Fibroblast of lung (primary cell): ENCODE measurements at places on chromosomes 5 and 9.
A peak's percentile ranks its signal among the peaks of the same experiment; 100 is the strongest.

GRCh38 chr5:35047785-35048404 is at the start of gene AGXT2:
Gene AGXT2, minus strand, starts transcription at chr5:35047949. Its CDS starts 57 bp downstream, at chr5:35047892.
- no peak for DNase-seq

DNA sequence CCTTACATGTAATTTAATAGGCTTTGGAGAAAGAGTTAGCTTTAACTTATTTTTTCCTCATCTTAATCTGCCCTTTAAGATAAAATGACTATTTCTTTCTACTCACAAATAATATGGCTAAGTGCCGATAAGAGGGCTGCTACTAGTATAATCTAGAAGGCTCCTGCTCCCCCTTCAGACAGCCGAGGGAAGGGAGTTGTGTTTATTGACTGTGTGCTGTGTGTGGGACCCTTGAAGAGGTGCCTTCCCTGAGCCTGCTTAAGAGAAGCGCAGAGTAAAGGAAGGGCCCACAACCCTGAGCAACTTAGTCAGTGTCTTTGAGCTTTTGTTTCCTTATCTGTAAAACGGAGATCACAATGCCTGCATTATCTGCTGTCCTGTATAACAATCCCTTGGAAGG is 28.1 kb upstream of the CKMT2 start:
- DNase-seq = no peak

DNA sequence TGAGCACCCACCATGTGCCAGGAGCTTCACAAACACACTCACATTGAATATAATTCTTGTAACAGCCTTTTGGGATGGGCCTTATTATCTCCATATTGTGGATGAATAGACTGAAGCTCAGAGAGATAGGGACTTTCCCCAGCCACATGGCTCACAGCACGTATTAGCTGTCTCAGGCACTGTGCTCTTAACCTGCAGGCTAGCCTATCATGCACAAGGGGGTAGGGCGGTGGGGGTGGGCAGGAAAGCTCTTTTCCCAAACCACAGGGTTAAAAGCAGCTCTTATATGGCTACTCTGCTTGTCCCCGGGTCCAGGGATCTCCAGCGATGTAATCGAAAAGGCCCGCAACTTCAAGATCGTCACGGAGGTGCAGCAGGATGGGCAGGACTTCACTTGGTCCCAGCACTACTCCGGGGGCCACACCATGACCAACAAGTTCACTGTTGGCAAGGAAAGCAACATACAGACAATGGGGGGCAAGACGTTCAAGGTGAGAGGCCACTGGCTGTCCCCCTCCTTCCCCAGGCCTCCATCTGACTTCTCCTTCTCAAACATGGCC is 2.6 kb downstream of the FABP6 start:
- peak; percentile 6 for DNase-seq

DNA sequence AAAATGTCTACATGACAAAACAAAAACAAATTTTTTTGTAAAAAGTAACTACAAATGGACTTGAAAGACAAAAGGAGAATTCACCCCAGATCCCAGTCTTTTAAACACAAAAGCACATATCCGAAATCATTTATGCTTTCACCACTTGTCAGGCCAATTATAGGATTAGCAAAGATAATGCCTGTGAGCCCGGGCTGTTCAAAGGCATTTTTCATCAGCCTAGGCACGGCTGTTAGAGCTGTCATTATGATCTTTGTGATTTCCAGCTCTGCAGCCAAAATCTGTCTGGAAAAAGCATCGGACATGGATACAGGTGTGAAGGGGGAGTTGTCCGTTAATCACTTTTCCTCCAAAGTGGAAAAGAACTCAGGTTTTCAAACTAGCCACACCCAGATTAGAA is 23.6 kb upstream of the RAB14 start:
- no peak for DNase-seq

GRCh38 chr5:82073179-82073578 is 101.4 kb downstream of the ATG10 start:
- peak; percentile 64 for DNase-seq

- DNase-seq = no peak
These were observed 48.6 kb upstream of the KCNMB1 start for GRCh38 chr5:170437621-170438375.

DNA sequence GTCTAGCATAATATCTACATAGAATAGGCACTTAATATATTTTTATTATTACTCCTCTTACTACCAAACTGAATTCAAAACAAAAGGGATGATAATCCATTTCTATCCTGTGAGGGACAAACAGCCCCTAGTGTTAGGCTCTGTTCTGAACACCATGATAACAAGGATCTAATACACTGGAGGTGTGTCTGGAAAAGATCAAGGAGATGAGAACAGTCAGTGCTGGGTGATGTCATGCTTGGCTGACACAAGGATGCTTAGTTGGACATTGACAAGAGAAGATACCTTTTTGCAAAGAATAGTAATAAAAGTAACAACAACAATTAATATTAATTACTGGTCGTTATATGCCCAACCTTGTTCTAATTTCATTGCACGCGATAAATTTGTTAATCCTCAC is 458.7 kb downstream of the EBF1 start:
- no peak for DNase-seq

DNA sequence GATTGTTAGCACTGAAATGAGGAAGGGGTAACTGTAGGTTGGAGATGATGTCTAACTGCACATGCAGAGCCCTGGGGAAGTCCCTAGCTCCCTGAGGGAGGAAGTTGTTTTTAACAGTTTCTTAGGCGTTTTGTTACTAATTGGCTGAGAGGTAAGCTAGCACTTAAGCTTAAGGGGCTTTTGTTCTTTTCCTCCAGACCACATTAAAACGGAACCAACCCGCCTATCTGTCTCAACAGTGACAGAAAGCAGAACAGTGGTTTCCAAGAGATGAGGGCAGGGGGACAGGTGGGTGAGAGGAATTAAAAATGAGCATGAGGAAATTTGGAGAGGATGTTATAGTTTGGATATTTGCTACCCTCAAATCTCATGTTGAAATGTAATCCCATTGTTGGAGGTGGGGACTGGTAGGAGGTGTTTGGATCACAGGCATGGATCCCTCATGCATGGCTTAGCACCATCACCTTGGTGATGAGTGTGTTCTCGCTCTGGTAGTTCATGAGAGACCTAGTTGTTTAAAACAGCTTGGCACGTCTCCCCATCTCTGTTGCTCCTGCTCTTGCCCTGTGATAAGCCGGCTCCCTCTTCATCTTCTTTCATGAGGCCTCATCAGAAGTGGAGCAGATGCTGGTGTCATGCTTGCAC is 38.9 kb downstream of the LYRM7 start:
- no peak for DNase-seq

GRCh38 chr5:82339792-82340191 is 61.6 kb upstream of the RPS23 start:
- no peak for DNase-seq

DNA sequence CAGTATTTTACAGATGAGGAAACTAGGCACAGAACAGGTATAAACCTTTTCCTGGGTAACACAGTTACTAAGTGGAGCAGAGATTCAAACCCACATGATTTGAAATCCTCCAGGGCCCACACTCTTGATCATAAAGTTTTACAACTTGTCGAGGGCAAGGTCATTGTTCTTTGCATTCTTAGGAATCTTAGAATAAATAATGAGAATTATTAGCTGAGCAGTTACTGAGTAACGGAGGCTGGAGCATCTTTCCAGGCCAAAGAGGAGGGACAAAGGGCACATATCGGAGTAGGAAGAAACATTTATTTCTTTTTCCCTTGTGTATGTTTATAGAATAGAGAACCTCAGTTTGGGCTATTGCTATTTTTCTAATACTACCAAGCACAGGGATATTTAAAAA is 27.1 kb upstream of the F2R start:
- DNase-seq = peak; percentile 71

- DNase-seq = peak; percentile 51
These were observed 131.5 kb downstream of the ERCC6L2 start for GRCh38 chr9:96006961-96007360.

GRCh38 chr5:56161927-56162326 is 71.2 kb downstream of the ANKRD55 start:
- no peak for DNase-seq

GRCh38 chr9:124008694-124009530 is 2.7 kb upstream of the LHX2 start:
- no peak for DNase-seq

DNA sequence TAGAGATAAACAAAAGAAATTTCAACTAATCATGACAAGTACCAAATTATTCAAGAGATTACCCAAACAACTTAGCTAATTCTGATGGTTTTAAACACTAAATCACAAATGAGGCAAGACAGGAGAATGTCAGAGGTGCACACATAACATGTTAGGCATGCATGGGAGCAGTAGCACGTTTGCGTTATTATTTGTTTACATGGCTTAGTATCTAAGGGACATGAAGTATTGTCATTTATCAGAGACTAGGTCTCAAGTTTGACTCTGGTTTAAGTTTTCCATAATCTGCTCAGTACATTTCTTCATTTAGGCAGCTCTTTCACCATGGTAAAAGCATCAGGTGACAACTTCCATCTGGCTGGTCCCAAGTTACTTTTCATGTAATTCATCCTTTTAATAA is 244.1 kb upstream of the TNC start:
- DNase-seq = no peak

GRCh38 chr5:23419115-23419514 is 88.3 kb upstream of the PRDM9 start:
- no peak for DNase-seq

DNA sequence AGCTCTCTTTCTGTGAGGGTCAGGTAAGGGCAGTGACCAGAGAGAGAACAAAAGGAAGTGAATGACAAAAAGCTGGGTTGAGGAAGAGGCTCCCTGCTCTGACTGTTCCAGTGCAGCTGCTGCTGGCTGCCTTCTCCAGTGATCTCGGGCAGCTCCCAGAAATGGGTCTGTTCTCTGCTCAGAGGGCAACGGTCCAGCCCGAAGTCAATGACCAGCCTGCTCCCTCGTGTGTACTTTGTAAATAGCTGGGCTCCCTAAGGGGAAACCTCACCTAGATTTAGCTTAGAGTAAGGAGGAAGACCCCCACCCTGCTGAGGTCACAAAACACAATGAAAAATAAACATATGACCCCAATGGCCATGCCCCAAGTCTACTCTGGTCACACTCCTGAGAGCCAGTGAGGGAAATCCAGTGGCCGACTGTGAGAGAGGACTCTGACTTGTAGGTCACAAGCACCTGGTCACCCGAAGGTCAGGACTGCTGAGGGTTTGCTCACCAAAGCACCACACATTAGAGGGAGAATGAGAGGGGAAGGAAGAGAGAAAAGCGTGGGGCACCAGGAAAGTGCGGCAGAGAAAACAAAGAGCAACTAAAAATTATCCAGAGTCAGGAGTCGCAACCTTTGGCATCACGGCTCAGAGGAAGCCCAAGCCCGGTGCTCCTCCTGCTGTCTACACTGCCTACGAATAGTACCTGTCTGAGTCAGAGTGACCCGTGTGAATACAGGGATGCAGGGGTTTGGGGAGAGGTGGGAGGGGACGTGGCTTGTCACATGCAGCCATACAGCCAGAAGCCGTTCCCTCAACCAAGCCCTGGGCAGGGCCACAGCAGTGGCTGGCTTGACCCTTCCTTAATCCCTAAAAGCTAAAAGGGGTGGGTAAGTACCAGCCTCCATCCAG is 19.8 kb downstream of the NIPAL4 start:
- no peak for DNase-seq
